T-helper 2 cell (primary cell): ENCODE measurements at places on chromosomes 6 and 20.
A peak's percentile ranks its signal among the peaks of the same experiment; 100 is the strongest.

DNA sequence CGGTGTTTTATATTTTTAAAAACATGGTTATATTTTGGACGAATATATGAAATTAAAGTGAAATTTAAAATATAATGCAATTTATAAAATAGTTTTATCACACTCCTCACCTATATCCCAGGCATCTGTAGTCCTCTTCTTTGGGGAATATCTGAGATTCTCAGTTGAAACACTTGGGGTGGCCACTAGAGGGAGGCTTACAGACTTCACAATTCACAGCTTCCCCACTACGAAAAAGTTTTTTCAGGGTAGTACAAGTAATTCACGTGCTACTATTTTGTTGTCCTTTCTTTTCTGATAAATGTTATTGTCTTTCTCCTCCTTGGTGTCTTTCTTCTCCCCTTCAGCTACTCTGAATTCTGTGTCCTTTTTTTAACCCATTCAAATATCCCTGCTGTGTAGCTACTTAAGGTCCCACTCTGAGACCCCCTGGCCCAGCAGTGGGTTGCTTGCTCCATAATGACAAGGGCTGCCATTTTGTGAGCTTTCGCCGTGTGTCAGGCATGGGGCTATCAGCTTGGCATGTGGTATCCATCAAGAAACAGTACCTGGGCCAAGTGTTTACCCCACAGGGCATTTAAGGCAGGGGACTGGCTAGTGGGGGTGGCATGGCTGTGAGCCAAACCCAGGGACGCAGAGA is 43.6 kb upstream of the PHACTR3 start:
- no peak for DNase-seq

GRCh38 chr6:118843685-118844390 is 50.1 kb upstream of the ASF1A start:
- DNase-seq, result peak; percentile 93

GRCh38 chr6:6251555-6252280 is 68.7 kb downstream of the F13A1 start:
- DNase-seq, result no peak

DNA sequence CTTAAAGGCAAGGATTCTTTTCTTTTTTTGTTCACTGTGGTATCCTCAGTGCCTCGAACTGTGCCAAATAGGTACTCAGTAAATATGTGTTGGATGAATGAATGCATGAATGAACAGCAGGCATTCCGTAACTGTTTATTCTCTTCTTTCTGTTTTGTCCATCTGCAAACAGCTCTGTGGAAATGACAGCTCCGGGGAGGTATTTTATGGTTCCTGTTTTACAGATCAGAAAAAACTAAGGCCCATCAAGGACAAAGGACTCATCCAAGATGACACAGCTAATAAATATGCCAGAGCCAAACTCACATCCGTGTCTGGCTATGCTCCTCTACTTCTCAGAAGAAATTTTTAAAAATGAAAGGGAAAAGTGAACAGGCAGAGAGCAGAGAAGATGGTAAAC is 21.0 kb downstream of the JPH2 start:
- no peak for DNase-seq

- DNase-seq, result no peak
Observed at GRCh38 chr6:3328145-3328544, 69.4 kb downstream of the PSMG4 start.

DNA sequence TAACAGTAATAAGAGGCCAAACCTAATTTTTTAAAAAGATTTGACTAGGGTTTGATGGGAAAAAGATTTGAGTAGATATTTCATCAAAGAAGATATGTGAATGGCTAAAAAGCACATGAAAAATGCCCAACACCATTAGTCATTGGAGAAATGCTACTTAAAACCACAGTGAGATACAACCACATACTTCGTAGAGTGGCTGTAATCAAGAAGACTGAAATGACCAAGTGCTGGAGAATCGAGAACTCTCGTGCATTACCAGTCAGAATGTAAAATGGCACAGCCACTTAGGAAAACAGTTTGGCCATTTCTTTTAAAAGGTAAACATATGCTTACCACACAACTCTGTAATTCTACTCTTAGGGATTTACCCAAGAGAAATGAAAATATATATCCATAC is 175.5 kb downstream of the EYA2 start:
- DNase-seq, result no peak

DNA sequence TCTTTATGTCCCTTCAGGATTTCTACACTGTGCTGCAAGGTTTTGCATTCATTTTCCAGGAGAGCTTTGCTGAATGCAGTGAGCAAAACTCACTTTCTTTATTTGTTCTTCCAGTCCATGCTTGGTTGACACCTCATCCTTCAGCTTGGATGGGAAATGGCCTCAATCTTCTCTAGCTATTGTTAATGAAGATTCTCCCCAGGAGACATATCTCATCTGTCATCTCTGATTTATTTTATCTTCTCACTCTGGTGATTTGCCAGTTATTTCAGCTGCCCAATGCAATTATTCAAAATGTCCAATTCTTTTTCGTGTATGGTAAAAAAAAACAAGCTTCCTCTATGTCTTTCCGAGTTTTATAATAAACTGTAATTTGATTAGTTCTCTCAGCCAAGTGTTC is 77.9 kb upstream of the PAK5 start:
- DNase-seq, result no peak

DNA sequence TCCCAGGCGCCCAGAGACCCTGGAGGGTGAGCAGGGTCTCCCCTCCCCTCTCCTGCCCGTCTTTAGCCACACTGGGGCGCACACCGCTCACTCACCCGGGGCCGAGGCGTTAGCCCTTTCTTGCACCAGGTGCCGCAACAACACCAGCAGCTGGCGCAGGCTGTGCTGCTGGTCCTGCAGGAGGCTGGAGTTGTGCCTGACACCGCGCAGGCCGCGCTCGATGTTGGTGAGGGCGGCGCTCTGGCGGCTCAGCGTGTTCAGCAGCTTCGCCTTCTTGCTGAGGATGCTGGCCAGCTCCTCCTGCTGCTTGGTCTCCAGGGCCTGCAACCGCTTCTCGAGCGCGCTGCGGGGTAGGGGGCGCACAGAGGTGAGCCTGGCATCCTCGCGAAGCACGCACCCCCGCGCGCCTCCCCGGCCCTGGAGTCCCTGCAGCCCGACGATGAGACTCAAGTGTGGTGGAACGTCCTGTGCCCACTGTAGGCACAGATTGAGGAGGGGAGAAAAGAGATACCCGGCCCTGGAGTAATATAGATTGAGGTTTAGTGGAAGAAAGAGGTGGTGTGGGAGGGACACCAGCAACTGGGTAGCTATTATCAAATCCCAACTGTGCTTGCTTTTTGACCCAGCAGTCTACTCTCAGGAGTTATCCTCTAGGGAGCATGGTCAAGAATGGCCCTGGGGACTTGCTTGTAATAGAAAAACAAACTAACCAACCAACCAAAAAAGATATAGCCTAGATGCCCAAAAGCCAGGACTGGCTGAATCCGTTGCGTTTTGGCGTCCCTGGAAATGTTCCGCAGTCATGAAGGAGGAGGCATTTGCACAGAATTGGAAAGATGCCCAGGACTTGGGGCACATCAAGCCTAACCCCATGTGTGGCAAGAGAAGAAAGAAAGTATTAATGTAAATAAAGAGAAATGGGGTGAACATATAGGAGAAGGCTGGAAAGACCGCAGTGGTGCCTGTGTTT is 30.9 kb downstream of the ANGPT4 start:
- DNase-seq, result no peak

DNA sequence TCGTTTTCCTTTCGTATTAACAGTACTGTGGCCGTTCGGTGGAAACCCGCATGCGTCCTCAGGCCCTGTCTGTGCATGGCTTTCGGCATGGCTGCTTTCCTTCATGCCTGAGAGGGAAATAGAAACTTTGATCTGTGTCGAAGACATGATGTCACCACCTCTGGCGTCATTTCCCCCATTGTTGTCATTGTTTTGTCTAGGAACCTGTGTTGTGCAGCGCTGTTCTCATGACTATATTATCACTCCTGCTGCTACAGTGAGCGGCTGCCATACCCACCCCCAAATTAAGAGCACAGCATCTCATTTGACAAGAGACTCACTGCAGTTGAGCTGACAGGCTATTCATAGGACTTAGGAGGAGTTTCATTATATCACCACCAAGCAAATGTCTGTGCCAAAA is 172.3 kb downstream of the TMEM242 start:
- no peak for DNase-seq

- no peak for DNase-seq
Observed at GRCh38 chr20:44018259-44018941, 103.7 kb downstream of the TOX2 start.

DNA sequence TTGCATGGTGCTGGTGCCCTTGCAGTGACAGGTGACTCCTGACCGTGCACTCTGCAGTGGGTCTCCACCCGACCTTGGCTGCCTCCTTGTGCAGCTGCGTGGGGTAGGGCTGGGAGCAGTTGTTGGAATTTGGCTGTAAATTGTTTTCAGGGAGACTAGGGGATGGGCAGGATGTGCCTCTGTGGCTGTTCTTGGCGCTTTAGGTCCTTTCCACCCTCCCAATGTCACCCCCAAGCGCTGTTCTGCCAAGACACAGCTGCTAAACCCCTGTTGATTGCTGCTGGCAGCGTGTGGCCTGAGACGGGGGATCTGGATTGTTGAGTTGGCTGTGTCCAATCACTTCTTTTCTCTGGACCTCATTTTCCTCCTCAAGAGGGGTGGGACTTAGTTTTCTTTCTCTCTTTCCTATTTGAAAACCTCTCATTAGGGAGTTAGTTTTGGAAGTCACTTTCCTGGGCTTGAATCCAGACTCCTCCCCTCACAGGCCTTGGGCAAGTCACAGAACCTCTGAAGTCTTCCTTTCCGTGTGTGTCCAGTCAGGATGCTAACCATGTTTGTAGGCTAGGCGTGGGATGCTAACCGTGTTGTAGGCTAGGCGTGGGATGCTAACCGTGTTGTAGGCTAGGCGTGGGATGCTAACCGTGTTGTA is 8.5 kb downstream of the IGF2R start:
- no peak for DNase-seq

- DNase-seq, result peak; percentile 71
Observed at GRCh38 chr6:142885182-142885867, 59.7 kb downstream of the HIVEP2 start.

- DNase-seq, result no peak
Observed at GRCh38 chr6:56618050-56618449, 24.6 kb downstream of the DST start.

DNA sequence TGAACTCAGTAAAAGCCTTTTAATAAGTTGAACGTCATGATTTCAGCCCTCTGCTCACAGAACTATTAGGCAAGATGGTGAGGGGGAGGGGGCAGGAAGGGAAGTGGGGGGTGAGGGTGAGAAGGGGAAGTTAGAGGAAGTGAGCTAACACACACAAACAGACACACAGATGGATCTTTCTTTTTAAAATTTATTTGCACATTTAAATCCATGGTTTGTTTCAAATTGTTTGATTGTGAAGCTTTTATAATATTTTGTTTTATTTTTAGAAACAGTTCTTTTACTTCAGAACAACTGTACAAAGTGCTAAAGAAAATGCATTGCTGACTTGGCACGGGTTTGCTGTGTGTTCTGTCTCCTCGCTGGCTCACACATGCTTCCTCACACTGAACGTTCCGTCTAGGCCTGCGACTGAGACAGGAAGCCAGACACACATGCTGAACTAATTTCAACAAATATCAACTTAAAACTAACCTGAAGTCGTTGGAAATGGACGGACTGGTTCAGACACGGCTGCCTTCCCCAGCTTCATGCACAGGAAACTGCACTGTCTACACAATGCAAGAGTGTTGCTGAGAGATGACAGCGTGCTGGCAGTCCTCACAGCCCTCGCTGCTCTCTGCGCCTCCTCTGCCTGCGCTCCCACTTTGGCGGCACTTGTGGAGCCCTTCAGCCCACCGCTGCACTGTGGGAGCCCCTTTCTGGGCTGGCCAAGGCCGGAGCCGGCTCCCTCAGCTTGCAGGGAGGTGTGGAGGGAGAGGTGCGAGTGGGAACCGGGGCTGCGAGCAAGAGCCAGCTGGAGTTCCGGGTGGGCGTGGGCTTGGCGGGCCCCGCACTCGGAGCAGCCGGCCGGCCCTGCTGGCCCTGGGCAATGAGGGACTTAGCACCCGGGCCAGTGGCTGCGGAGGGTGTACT is 8.1 kb upstream of the ZBP1 start:
- peak; percentile 28 for DNase-seq

DNA sequence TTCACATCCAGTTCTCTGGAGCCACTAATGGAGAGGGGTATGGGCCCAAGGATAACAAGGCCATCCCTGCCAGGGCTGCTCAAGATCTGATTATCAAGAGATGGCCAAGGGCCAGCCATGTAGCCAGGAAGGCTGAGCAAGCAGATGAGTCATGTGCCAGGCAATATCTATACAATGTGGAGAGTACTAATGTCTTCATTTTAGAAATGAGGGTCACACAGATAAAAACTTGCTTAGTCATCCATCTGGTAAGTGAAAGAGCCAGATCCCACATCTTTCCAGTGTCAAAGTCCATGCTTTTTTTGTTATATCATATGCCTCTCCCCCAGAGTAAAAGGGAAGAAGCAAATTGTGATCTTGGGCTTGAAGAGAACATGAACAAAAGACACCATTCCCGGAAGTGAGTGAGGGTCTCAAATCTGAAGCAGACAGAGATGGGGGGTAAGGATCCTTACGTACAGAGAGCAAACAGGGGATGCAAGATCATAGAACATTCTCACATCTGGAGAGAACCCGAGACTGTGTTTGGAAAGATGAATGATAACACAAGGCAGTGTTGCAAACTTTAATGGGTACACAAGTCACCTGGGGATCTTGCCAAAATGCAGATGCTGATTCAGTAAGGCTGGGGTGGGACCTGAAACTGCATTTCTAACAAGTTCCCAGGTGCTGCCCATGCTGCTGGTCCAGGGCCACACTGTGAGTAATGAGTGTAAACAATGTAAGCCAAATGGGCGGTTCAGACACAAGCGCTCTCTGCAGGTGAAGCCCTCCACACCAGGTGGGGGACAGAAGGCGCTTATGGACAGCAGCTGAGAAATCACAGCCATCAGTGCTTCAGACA is 20.0 kb upstream of the GSTA3 start:
- DNase-seq, result no peak

- DNase-seq, result no peak
Observed at GRCh38 chr20:47792021-47792618, 6.8 kb upstream of the SULF2 start.

DNA sequence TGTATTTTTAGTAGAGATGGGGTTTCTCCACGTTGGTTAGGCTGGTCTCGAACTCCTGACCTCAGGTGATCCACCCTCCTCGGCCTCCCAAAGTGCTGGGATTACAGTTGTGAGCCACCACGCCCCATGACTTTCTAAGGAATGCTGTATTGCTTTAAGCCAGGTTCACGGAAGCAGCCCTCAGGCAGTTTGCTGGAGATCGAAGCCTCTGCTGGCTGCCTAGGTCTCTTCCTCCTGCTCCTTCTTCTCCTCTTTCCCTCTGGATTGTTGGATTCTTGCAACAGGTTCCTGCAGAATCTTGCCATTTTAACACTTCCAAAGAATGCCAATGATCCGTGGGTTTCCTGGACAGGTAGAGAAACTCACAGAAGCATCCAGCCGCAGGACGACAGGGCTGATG is 29.3 kb upstream of the B4GALT5 start:
- no peak for DNase-seq

DNA sequence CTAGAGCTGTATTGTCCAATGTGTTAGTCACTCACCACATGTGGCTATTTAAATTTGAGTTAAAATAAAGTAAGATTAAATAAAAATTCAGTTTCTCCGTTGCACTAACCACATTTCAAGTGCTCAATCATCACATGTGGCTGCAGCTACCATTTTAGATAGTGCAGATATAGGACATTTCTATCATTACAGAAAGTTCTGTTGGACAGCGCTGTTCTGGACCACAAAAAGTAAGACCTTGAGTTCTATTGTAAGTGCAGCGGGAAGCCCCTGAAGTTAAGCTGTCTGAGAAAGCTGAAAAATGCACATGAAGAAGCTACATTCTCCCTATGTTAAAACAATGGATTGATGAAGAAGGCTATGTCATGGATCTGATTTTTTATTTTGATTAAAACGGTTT is 1.1 kb downstream of the ORC3 start:
- DNase-seq, result no peak
